ENCODE measurements at places on chromosomes 12 and 14.

DNA sequence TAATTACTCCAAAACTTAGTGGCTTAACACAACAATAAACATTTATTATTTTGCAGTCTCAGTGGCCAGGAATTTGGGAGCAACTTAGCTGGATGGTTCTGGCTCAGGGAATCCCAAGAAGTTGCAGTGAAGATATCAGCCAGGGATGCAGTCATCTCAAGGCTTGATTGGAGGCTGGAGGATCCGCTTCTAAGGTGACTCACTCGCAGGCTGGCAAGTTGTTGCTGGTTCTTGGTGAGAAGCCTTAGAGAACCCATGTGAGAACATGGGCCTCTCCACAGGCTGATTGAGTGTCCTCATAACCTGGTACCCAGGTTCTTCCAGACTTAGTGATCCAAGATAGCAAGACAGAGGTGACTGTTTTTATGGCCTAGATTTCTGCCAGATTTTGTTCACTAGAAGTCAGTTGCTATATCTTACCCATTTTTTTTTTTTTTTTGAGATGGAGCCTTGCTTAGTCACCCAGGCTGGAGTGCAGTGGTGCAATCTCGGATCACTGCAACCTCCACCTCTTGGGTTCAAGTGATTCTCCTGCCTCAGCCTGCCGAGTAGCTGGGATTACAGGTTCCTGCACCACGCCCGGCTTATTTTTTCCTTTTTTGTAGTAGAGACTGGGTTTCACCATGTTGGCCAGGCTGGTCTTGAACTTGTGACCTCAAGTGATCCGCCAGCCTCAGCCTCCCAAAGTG, 32.5 kb downstream of the BRMS1L start:
- DNase-seq = no peak

DNA sequence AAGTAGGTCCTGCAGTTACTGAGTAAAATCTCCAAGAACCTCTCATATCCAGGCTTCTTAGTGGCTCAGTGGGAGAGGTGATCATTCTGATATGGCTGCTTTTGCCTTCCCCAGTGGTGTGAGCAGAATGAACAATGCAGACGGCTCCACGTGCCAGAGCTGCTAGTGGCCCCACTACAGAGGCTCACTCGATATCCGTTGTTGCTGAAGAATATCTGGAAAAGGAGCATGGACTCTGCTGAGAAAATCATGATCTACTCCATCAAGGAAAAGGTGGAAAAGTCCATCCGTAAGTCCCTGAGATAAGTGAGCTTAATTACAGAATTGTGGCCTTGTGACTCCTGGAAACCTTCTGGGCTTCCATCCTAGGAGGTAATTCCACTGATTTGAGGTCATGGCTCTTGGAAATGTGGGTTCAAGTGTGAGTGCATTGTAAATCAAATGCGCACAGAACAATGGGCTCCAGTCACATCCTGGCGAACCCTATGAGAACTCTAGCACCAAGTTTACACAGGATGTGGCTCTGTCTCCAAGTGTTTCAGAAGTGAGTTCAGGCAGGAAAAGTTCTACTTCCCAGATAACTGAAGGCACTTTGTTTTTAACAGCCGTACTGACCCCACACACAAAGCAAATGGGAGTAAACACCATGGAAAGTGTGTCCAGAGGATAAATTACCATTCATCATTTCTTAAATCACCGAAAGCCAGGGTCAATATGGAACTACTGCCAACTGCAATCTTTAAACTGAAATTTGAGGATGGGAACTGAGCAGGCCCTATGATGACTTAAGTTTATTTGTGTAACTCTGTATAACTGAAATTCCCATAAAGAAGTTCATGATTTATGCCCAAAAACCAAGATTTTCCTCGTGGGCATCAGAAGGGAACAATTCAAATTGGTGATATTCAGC, 51.4 kb downstream of the PLEKHG7 start:
- no peak for DNase-seq

DNA sequence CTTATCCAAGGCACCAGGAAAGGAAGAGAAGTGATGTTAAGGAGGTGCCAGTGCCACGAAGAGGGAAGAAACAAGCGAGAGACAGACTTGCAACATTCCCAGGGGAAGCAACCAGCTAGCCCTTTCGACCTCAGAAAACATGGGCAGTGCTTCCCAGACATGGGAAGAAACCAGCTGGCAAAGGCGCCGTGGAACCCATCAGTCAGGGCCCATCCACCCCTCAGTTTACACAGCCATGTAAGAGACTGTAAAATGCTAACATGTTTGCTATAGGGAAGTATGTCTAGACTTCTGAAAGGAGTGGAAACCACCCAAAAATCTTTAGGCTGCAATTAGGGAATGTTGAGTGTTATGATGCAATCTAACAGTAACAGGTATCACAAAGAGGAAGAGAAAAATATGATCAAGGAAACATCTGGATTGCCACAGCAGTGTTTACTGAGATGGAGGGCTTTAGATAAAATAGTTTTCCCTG, 26.3 kb downstream of the ANAPC5 start:
- DNase-seq = no peak

DNA sequence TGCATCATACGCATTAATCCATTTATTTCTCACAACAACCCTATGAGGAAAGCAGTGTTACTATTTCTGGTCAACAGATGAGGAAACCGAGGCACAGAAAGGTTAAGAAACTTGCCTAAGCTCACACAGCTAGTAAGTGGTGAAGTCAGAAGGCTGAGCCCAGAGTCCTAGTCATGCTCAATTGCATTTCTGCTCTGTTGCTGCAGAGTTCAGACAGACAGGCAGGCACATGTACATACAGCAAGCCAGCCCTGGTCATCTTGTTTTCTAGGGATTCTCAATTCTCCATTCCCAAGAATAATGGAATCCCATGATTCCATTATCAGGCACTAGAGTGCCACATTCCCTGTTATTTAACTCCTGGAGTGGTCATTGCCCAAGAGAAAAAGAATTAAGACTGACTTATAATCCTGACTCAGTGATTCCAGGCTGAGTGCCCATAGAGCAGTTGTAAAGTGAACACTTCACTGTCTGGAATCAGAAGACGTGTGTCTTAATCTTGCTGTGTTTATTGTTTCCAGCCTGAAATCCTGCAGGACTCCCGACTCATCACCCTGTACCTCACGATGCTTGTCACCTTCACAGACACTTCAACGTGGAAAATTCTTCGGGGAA, 10.7 kb downstream of the UBE3B start:
- DNase-seq = no peak

GRCh38 chr14:41718477-41719166, 111.9 kb downstream of the LRFN5 start:
- DNase-seq = peak; percentile 36

DNA sequence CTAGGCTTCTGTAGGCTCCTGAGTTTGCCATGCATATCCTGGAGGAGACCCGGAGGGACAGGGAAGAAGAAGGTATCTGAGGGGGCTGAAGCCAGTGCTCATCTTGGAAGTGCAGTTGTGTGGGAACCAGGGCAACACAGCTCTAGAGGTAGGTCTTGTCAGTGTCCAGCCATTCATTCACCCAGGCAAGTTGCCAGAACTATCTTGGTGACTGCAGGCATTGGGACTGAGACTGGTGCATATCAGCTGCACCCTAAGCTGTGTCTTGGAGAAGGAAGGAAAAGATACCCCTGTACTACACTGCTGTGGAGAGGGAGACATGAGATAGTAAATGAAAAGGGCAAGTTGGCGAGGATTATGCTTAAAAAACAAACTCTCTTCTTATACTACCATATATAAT, 4.9 kb upstream of the WIF1 start:
- no peak for DNase-seq
